ENCODE measurements at places on chromosomes 1 and 21. TPM values are rescaled to one million over a fixed set of nuclear protein-coding genes. Genes with fewer than 3 reads are reported as not detected.
A peak's percentile ranks its signal among the peaks of the same experiment; 100 is the strongest.

Gene ATP5PO
- polyA plus RNA-seq, result 437 TPM

GRCh38 chr1:228986093-228986904 lies 251.0 kb downstream of the RHOU start:
- DNase-seq, result peak; percentile 18

Gene SPATA46
- not detected for polyA plus RNA-seq

Gene NRAS
- polyA plus RNA-seq, result 18.4 TPM

Gene HIVEP3
- polyA plus RNA-seq, result 0.30 TPM

DNA sequence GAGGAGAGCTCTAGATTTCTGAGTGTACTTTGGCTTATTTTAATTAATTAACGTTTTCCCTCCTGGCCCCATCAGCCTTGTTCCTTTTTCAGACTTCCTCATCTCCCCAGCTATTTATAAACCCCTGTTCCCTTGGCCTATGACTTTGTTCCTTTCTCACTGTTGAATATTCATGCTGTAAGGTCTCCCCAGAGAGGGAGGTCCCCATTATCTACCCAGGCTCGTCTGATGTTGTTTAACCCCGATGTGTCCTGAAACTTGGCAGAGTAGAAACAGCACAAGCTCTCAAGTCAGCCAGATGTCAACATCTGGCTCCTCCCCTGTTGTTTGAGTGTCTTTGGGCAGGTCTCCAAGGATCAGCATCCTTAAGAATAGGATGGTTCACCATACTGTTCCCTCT lies 153.6 kb downstream of the HIVEP3 start:
- DNase-seq, result no peak

- DNase-seq, result no peak
Observed at GRCh38 chr1:150927624-150928023, 1.5 kb downstream of the SETDB1 start.

Gene DMRTA2
- not detected for polyA plus RNA-seq

DNA sequence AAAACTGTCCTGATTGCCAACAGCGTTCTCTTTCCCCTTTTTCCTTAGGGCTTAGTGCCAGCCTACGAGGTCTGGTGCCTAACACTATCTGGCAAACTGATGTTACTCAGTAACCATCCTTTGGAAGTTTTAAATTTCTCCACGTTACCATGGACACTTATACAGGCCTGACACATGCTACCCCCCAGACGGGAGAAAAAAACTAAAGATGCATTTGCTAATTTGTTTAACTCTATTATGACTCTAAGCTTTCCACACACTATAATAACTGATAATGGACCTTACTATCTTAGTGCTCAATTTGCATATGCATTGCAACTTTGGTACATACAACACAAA lies 36.8 kb downstream of the CLCA1 start:
- no peak for DNase-seq

- DNase-seq, result no peak
Observed at GRCh38 chr1:115348636-115349035, 10.6 kb upstream of the NGF start.

Gene SHE
- polyA plus RNA-seq, result 0.23 TPM

DNA sequence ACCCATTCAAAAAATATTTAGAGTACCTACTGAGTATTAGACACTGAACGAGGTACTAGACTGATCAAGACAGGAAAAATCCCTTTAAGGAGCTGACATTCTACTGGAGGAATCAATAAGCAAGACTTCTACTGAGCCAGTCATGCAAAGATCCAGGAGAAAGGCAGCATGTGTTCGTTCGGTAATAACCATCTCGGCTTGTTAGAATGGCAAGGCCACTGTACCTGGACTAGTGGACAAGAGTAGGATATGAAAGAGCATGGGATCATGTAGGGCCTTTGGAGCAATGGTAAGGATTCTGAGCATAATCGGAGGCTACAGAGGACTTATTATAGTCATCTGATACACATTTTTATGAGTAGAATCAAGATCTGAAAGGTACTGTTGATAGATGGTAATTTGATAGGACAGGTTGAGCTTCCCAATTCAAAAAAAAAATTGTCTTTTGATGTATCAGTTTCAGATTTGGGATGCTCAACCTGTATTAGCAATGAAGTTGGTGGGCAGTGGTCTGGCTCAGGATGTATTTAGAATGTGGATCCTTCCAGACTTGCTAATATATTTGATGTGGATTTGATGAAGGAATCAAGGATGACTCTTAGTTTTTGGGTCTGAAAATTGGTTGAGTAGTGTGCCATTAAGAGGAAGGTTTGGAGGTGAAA lies 2.3 kb downstream of the COX20 start:
- DNase-seq, result no peak

Gene RAVER2
- polyA plus RNA-seq, result 7.8 TPM

DNA sequence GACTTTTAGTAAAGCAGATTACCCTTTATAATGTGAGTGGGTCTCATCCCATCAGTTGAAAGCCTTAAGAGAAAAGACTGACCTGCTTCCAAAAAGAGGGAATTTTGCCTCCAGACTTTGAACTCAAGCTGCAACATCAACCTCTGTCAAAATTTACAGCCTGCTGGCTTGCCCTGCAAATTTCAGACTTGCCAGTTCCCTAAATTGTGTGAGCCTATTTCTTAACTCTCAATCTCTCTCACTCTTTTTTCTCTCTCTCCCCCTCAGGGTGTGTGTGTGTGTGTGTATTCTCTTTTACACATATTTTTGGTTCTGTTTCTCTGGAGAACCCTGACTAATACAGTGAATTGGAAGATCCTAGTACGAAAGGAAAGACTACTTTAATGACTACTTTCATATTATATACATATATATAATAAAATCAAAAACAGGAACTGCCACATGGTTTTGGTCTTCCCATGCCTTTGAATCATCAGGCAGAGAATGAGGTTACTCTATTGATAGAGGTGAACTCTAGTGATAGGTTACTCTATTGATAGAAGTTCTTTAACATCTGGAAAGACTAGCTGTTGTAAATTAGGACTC lies 6.4 kb downstream of the OR2C3 start:
- DNase-seq, result no peak

DNA sequence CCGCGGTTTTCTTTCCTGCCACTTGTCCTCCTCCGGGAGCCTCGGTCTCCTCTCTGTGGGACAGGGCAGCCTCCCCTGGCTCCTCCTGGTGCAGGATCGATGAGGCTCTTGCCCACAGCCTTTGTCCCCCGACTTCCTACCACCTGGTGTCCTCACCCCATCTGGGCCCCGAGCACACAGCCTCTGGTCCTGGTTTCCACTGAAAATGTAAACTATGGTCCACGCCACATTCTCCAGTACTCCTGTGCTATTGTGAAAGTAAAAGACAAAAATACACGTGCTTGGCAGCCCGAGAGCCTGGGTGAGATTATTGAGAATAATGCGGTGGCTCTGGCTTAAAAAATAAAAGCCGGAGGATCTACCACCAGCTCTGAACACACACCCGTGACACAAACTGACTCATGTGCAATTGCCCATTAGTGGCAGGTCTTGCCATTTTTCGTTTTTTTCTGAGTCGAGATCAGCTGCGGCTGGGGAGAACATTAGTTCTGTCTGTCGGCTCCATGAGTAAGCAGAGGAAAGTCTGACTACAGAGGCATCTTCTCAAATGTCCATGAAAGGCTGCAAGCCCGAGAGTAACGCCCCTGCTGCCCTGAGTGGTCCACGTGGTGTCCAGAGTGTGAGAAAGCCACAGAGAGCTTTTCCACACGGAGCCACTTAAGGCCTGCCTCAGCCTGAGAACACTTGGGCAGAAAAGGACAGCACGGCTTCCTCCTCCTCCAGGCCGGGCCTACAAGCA lies 5.7 kb upstream of the COL6A2 start:
- DNase-seq, result no peak

Gene ADGRL4
- polyA plus RNA-seq, result 0.32 TPM

Gene LENEP
- not detected for polyA plus RNA-seq

Gene ARHGEF16
- polyA plus RNA-seq, result 11.2 TPM

Gene RO60
- 103 TPM for polyA plus RNA-seq

DNA sequence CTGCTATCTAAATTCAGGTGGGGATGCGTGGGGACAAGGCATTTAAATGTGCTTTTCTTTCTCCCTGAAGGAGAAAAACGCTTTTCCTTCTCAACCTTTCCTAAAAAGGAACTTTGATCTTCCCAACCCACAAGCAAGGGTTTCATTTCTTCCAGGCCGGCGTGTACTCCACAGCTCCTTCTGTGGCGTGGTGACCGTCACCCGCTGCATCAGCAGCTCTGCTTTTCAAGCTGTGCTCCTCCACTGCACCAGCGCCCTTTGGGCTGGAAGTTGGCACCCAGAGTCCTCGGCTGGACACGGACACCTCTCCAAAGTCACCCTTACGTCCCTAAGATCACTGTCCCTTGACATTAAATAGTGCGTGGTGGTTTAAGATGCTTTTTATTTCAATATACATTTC lies 54.3 kb downstream of the PEX14 start:
- peak; percentile 50 for DNase-seq

Gene CFAP141
- not detected for polyA plus RNA-seq

Measured in GM23338 (cell line).